ENCODE measurements at places on chromosomes 3 and 15.

GRCh38 chr15:35195649-35196048 lies 110.6 kb upstream of the NANOGP8 start:
- no peak for DNase-seq

- no peak for DNase-seq
Measured at GRCh38 chr3:46013316-46014094, 13.8 kb downstream of the XCR1 start.

- no peak for DNase-seq
Measured at GRCh38 chr3:150958683-150959082, 13.8 kb downstream of the CLRN1 start.

- DNase-seq = no peak
Measured at GRCh38 chr15:64009241-64009640, 37.0 kb downstream of the DAPK2 start.

DNA sequence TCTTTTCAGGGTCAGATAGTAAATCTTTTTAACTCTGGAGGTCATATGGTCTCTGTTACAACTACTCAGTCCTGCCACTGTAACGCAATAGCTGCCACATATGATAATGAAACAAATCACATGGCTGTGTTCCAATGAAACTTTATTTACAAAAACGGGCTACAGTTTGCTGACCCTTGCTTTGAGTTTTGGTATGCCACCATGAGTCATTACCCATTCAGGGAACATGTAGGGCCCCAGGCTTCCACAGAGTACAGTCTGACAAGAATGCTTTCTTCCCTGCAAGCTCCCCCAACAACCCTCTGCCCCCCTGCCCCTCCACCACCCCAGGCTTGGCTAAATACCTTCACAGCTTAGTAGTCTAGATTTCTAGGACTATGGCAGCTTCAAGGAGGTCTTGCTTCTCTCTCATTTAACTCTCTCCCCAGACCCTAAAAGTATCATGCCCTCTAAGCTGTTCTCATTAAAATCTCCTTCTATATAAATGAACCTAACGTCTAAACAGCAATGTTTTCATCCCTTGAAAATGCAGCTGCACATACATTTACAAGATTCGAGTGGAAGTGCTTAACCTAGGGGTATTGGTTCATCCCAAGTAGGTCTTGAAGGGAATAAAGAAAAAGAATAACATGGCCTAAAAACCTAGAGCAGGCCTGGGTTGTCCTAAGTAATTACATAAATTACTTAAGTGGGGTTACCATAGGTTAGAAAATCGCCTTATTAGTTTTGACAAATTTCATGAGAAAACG lies 117.8 kb upstream of the PRICKLE2 start:
- no peak for DNase-seq

GRCh38 chr15:62165104-62165792 lies at the start of gene C2CD4B:
Gene C2CD4B, minus strand, starts transcription at chr15:62165285. Its CDS starts 301 bp downstream, at chr15:62164984.
- DNase-seq = no peak

DNA sequence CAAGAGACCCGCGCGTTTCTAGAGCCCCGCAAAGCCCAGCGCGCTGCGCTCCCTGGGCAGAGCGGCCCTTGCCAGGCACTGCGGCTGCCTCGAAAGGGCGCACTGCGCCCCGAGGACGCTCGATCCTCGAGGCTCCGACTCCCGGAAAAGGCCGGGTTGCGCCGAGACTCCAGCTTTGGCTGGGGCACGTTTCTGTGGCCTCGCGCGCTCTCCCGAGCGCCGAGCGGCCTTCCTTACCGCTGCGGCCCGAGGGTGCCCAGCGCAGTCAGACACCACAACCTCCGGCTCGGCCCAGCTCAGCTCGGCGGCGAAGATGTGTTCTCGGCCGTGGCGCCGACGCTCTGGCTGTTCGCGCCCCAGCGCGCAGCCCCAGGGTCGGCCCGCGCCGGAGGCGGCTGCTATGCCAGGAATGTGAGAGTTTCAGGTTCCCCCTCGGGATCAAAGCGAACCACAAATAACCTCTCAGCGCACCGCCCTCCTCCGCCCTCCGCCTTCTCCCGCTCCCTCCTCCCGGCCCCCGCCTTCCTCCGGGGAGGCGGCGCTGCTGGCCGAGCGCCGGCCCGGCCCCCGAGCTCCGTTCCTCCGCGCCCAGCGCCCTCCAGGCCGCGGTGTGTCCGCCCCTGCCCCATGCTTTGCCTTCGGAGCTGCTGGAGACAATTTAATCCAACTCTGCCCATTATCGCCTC lies at the start of gene AMOTL2:
AMOTL2 (minus strand) TSS at position 343 of the 686 bp plus-strand sequence. CDS start 3,014 bp downstream, outside the sequence.
- DNase-seq = no peak

DNA sequence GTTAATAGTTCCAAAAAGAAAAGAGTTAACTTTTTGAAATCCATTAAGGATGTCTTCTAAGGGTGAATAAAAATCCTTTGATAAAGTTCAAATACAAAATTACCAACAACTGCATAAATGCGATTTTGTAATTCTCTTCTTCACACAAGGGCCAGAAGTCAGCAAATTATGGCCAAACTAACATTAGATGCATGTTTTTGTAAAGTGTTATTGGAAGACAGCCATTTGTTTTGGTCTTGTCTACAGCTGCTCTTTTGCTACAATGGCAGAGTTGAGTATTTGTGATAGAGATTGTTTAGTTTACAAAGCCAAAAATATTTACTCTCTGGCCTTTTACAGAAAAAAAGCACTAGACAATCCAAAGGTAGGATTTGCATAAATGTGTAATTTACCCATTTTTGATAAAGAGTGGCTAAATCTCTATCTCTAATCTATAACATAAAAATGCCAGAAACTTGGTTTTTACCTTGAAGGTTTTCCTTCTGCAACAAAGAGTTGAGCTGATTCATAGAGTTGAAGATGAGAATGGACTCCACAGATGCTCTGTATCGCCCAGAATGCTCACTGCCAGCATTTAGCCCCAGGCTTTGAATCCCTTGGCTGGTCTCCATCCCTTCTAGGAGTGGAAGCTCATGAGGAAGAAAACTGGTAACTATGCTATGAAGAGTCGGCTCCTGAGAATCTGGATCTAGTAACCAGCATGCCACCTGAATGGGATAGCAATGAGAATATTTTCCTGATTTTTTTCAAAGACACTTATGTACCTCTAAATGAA lies 64.5 kb downstream of the POLQ start:
- no peak for DNase-seq

GRCh38 chr3:134333522-134334181 lies 40.6 kb downstream of the AMOTL2 start:
- no peak for DNase-seq

DNA sequence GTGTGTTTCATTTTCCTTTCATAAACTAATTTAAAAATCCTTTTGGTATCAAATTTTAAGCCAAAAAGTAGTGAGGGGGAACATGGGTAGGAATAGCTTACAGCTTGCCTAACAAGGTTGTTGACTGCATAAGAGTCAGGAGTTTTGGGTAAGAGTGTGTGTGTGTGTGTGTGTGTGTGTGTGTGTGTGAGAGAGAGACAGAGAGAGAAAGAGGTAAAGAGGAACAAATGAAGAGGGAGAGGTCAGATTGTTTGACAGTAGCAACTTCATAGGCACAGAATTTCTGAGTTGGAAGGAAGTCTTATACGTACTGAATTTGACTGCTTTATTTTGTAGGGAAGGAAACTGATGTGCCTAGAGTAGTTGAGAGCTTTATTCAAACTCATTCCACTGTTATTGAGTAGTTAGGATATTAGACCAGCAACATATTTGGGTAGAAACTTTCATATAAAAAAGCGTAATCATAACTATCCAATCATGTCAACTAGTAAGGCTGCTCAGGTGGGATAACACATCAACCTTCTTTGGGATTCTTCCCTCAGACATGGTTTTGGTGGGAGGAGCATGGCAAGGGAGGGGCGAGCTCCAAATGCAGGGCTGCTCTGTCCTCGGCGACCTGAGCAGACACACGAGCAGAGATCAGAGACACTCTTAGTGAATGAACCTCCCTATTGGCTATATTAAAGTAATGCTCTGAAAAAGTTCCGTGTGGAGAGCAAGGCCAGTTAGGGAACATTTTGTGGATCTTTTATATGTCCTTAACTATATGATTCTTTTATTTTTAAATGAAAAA lies 86.4 kb downstream of the LPP start:
- no peak for DNase-seq

GRCh38 chr3:29514912-29515311 lies 234.0 kb downstream of the RBMS3 start:
- no peak for DNase-seq

- DNase-seq = no peak
Measured at GRCh38 chr3:188446766-188447165, 292.8 kb downstream of the LPP start.

DNA sequence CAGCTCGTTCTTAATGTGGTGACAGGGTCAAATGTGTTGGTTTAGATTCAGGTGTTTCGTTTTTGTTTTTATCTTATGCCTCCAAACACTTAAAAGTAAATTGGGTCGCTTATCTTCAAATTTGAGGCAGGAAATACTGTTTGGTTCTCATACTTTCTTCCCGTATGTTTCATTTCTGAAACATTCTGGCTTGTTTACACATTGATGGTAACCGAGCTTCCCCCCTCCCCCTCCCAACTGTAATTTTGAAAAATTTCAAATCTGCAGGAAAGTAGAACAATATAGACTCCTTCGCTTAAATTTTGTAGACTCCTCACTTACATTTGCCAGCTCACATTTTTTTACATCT lies 64.9 kb downstream of the CMTM8 start:
- no peak for DNase-seq

- no peak for DNase-seq
Measured at GRCh38 chr3:3984053-3984452, 184.8 kb downstream of the LRRN1 start.

DNA sequence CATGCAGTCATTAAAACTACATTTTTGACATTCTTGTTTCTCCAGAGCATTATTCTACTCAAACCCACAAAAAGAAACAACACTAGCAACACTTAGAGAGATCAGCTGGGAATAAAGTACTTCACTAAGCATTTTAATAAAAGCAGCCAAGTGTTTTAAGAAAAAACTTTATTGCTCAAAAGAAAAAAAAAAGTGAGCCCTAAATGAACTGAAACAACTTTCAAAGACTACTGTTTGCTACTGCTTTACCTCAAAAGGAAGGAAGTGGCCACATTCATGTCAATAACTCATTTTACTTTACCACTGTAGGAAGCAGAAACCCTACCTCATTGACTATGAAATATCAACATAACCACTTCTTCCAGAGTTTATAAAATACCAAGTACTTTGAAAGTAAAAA lies 91.3 kb downstream of the UACA start:
- DNase-seq = no peak

DNA sequence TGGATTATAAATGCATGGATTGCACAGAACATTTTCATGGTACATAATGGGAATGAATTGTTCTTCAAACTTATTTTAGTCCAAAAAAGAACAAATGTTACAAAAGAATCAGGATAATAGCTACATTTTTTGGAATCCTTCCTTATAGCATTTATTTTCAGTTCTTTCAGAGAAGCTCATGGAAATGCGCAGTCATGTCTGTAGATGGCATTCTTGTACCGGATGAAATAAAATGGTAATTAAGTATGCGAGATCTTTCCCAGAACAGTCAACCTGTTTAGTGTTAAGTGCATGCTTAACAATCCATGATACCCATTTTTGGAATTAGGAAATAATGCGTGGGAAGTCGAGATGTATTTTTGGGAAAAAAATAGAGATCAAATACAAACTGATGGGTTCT lies 38.2 kb upstream of the GOLGA8B start:
- DNase-seq = no peak

GRCh38 chr15:56988219-56988618 lies 69.8 kb downstream of the TCF12 start:
- no peak for DNase-seq
